Stimulated activated CD8-positive, alpha-beta memory T cell treated with anti-CD3 and anti-CD28 coated beads, Interleukin-7, amount 100 ng/mL, for 24 hours (primary cell): ENCODE measurements at places on chromosomes 5 and 9.

- DNase-seq, result no peak
Observed at GRCh38 chr9:134724202-134724911, 82.8 kb downstream of the COL5A1 start.

- DNase-seq, result no peak
Observed at GRCh38 chr5:98999631-99000030, 70.8 kb upstream of the CHD1 start.

DNA sequence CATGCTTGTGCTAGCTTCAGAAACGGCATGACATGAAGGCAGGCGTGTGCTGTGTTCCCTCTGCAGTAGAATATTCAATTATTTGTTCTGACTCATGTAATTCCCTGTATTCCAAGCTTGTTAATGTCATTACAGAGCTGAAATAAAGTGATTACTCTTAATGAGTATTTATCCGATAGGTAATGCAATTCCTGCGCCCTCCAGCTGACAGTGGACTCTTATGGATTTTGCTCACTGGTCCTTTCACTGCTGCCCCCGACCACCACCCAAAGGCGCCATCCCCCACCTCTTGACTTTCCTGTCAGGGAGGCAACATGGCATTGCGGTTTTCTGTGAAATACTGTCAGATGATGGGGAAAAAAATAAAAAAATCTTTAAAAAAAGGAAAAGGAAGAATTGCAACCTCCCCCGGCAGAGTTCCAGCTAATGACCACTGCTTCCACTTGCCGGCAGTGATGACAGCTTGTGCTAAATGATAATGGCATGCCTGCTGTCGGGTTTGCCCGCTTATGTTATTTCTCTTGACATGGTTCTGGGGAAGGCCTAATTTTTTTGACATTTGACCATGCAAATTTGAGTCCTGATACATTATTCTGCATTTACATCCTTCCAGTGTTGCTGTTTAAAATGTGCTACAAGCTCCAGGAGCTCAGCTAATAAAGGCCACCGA lies 335.3 kb upstream of the ADAMTS16 start:
- no peak for DNase-seq

- DNase-seq, result no peak
Observed at GRCh38 chr9:127208416-127208815, 56.2 kb upstream of the GARNL3 start.

- no peak for DNase-seq
Observed at GRCh38 chr5:78419396-78419795, 59.0 kb downstream of the SCAMP1 start.

DNA sequence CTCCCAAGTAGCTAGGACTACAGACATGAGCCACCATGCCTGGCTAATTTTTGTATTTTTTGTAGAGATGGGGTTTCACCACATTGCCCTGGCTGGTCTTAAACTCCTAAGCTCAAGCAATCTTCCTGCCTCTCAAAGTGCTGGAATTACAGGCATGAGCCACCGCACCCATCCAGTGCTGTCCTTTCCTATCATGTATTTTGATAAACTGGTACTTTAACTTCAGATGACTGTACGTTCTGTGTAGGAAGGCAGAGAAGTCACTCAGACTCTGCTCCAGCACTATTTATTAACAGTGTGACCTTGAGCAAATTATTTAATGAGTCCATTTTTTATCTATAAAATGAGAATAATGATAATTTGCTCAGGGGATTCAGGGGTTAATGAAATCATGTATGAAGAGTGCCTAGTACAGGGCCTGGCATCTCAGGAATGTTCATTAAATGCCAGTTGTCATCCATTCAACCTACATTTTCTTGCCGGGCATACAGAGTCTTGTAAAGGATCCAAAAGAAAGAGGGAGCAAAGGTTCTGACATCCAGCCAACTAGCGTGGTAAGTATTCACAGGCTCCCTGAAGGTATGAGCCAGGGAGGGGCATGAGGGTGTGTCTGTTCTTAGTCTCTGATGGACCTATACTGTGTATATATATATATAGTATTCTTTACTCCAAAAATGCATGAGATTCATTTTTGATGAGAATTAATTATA lies 201.9 kb downstream of the PBX3 start:
- no peak for DNase-seq

- no peak for DNase-seq
Observed at GRCh38 chr5:176692326-176692725, 45.0 kb downstream of the TSPAN17 start.
